Kidney (tissue), 22 donors: ENCODE measurements at places on chromosomes 6 and 20.

GRCh38 chr6:144053601-144054000 is 41.8 kb downstream of the SF3B5 start:
- no peak for DNase-seq

- no peak for DNase-seq
Measured at GRCh38 chr6:11288065-11288464, 55.6 kb upstream of the NEDD9 start.

DNA sequence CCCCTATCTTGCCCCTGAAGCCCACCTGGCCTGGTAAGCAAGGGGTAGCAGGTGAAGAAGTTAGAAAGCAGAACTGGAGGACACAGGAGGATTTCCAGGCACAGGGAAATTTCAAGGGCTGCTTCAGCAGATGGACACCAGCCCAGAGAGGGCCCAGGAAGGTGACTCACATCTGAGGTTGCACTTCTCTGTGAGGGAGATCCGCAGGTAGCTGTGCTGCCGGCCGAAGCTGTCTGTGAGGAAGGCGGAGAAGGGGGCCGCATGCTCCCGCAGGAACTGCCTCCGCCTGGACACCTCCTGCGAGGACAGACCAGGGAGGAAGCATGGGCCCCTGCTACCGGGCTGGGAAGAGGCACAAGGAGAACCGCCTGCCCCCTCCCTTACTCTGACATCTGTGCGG is 7.1 kb downstream of the MOCS1 start:
- DNase-seq = no peak

- DNase-seq = no peak
Measured at GRCh38 chr6:10163203-10163962, 251.5 kb downstream of the TFAP2A start.

GRCh38 chr6:144155529-144155928 is 5.2 kb downstream of the STX11 start:
- DNase-seq = no peak

- DNase-seq = peak; percentile 58
Measured at GRCh38 chr20:63895202-63895951, 451 bp downstream of the DNAJC5 start.

- DNase-seq = peak; percentile 88
Measured at GRCh38 chr20:38893565-38894090, 32.6 kb upstream of the FAM83D start.
